ENCODE measurements at places on chromosomes 1 and 21.
A peak's percentile ranks its signal among the peaks of the same experiment; 100 is the strongest.

DNA sequence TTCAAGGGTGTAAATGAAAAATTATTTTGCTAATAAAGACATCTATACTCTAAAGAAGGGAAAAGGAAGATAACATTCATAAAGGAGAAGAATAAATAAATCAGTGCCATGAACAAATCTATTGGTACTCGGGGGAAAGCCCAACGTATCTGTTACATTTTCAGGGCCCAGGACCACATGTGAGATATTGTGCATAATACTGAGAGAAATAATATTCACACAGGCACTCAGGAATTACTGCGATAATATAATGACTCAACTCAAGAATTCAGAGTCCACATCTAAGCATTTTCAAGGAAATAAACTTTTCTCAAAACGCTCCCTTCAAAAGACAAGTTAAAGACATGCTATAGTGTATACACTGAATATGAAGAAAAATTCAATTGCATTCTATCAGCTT is 108.8 kb downstream of the SMYD2 start:
- no peak for DNase-seq

GRCh38 chr21:36508948-36509347 is 29.0 kb upstream of the CLDN14 start:
- peak; percentile 61 for DNase-seq

DNA sequence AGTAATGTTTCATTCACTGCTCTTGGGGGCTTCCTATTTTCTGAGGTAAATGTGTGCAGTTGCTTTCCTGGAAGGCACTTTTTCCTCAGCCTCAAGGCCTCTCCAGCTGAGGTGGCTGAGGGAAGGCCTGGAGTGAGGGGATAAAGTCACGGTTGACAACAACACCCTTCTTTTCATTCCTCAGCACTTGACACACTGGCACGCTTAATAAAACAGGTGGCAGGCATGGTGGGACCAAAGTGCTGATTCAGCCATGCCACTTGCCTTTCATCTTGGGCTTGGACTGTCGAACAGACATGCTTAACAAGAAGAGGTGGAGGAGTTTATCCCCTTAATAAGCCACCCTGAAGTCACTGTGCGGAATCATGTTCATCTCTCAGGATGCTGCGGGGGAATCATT is 23.6 kb upstream of the GRHL3 start:
- no peak for DNase-seq

- no peak for DNase-seq
These were observed 37.6 kb upstream of the BTG3 start for GRCh38 chr21:17650292-17650691.

GRCh38 chr1:56339093-56339492 is 240.3 kb downstream of the PLPP3 start:
- no peak for DNase-seq

GRCh38 chr21:35989138-35989735 is 71.1 kb downstream of the SETD4 start:
- no peak for DNase-seq

DNA sequence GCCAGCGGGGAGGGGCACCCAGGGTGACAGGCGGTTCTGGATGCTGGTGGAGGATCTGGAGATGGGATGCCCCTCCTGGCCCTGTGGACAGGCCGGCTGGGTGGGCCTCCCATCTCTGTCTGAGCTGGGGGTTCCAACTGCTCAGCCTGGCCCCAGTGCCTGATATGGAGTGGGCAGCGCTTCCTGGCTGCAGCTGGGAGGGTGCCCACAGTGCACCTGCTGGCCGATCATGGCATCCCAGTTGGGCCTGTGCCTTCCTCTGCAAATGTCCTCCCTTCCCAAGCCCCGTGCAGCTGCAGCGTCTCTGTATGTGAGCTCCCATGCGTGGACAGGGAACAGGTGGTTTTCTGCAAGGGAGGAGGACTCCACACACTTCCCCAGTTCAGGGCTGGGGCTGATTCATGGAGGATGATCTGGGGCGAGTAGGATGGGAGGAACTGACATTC is 2.1 kb downstream of the PFKL start:
- no peak for DNase-seq

GRCh38 chr1:85058311-85058710 is 10.0 kb upstream of the MCOLN3 start:
- DNase-seq = no peak

GRCh38 chr1:89831462-89832120 is 10.8 kb downstream of the LRRC8D start:
- DNase-seq = no peak

DNA sequence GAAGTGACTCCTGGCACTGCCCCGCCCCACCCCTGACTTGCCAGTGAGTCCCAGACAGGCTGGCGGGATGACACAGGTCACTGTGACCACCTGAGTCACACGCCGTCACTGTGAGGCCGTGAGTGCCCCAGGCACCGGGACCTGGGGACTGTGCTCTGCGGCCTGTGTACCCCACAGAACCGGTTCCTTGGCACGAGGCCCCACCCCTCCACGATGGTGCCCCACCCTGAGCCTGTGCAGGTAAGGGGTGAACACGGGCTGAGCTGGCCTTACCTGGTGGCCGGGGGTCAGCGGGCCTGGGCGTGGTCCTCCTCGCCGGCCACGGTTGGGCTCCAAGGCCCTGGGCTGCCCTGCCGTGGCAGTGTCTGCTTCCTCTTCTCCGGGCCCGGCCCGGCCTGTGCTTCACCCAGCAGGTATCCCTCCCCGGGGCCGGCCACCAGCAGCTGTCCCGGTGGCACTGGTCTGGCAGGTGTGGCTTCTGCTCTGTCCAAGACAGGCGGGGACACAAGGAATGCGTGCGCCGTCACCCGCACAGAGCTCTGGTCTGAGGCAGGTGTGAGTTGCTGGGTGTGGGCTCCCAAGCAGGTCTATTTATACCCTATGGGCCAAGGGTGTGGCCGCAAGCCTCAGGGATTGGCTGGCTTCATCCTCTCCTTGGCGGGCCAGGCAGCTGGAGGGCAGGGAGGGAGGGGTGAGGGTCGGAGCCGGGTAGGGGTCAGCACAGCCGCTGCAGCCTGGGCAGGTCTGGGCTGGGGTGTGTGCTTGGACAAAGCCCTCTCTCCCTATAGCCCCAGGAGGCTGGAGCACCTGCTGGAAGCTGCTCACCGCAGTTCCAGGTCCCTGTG is at the start of gene RNF223:
TSS of gene RNF223 (minus strand) at position 564 of the 845 bp plus-strand sequence. CDS start 1,740 bp downstream, outside the sequence.
- DNase-seq = peak; percentile 95

- DNase-seq = peak; percentile 63
These were observed 8.0 kb downstream of the RNPEP start for GRCh38 chr1:201990427-201990826.

DNA sequence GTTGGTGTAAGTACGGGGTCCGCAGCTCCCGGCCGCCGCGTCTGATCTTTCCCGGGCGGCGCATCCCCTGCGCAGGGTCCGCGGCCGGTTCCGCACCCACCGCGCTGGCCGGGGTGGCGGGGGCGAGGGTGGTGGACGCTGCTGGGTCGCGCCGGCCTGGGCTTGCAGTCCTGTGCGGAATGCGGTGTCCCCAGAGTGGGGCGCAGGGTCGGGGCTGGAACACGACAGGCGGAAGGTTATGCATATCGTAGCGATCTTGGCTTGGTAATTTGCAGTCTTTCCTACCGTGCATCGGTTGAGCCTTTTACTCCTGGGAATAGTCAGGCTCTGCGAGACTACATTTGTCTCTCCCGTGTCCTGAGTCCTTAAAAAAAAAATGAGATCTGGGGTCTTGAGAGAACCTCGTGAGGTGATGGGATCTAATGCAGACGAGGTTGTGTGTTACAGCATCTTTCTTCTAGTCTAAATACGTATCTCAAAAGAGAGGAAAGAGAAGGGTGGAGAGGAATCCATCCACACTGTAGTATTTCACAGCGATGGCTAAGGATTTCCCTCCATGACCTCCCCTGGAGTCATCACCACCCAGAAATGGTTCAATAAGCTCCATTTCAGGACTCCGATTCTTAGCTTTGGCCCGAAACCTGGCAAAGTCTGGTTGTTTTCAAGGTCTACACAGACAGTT is 572 bp downstream of the ATP1B1 start:
- no peak for DNase-seq
